Cortex of kidney (tissue), 1 donor: ENCODE measurements at places on chromosomes 1 and 21.

DNA sequence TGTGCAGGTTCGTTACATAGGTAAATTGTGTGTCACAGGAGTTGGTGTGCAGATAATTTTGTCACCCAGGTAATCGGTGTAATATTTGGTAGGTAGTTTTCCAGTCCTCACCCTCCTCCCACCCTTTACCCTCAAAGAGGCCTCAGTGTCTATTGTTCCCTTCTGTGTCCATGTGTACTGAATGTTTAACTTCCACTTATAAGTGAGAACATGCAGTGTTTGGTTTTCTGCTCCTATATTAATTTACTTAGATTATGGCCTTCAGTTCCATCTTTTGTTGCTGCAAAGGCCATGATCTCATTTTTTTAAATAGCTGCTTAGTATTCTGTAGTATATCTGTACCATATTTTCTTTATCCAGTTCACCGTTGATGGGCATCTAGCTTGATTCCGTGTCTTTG lies 87.3 kb downstream of the RPS6KC1 start:
- DNase-seq: no peak

GRCh38 chr1:97906567-97907241 lies 14.1 kb downstream of the DPYD start:
- no peak for DNase-seq

GRCh38 chr1:36401602-36402503 lies 4.1 kb upstream of the LSM10 start:
- DNase-seq: no peak

- no peak for DNase-seq
Measured at GRCh38 chr1:178566187-178566586, 53.3 kb downstream of the TEX35 start.

DNA sequence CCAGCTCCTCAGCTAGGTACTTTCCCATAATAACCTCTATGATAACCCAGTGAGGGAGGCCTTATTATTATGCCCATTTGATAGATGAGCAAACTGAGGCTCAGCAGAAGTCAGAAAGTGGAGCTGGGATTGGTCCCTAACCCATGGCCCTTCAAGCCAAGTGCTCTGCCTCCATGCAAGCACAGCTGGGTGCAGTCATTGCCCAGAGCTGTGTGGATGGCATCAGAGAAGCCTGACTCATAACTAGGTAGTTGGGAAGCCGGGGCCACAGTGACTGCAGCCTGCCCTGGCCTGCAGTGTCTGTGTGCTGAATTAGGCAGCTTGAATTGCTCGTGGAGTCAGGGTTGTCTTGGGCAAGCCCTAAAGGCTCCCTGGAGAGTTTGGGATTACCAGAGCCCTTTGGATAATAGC lies 89.9 kb upstream of the SLC2A1 start:
- DNase-seq: no peak

DNA sequence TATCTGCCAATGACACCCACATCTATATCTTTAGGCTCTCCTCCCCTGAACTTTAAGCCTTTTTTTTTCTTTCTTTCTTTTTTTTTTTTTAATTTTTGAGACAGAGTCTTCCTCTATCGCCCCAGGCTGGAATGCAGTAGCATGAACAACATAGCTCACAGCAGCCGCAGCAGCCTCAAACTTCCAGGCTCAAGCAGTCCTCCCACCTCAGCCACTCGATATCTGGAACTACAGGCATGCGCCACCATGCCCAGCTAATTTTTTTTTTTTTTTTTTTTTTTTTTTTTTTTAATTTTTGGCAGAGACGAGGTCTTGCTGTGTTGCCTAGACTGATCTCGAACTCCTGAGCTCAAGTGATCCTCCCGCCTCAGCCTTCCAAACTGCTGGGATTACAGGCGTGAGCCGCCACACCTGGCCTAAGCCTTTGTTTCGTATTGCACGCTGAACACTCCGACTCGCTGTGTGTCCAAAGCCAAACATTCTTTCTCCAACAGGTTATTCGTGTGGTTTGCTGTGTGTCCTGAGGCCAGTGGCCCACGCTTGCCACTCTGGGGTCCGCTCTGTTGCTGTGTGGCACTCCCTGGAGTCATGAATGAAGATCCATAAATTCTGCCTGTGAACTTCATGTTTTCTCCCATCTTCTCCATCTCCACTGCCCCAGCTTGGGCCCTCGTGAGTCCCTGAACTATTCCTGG lies 119.4 kb downstream of the CAMTA1 start:
- no peak for DNase-seq

- no peak for DNase-seq
Measured at GRCh38 chr1:247241691-247242090, 14.2 kb upstream of the VN1R5 start.

GRCh38 chr21:44867999-44868700 lies 5.3 kb downstream of the PTTG1IP start:
- no peak for DNase-seq
